ENCODE measurements at places on chromosomes 4 and X.

DNA sequence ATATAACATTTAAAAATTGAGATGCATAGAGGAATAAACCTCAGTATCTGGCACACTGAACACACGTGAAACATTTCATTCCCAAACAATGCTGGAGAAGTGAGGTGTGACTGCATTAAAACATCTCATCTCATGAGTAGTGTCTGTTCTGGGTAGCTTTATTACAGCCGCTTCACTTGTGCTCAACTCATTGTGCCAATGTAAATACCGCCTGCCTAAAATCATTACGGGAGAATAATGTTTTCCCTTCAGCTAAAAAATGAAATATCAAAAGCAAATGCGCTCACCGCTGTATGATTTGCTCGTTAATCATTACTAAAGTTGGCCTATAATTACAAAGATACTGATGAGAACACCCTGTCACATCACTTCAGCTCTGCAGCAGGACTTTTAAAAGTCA is 110.2 kb upstream of the PRPS2 start:
- DNase-seq = no peak

DNA sequence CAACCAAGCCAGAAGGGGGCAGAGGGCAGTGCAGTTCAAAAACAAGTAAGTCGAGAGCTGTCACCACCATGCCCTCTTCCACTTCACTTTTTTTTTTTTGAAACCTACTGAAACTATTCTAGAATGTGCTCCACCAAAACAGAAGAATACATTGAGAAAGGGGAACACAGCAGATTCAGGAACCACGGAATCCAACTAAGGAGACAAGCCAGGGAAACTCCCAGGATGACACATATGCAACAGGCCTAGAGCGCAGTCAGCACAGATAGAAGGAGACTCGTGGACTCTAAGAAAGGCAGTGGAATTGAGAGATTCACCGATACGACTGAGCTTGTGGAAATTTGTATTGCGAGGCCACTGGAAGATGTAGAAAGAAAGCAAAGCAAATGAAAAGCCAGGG is 66.1 kb downstream of the PHKA2 start:
- DNase-seq = no peak

DNA sequence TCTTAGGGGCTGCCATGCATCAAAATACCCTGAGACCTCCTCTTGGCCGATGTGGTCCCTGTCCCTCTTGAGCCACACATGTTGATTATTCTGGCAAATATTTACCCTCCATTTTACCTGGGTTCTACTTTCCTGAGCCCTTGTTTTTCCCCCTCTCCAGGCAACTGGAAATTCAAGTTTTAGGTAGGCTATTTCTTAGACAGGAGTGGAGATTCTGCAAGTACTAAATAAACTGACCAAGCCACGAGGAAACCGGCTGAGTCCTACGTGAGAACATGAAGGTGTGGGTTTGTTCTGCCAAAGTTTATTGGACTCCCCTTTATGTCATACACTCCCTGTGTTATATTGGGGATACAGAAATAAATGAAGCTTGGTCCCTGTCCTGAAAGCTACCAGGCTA is 88.1 kb downstream of the RTL5 start:
- no peak for DNase-seq

DNA sequence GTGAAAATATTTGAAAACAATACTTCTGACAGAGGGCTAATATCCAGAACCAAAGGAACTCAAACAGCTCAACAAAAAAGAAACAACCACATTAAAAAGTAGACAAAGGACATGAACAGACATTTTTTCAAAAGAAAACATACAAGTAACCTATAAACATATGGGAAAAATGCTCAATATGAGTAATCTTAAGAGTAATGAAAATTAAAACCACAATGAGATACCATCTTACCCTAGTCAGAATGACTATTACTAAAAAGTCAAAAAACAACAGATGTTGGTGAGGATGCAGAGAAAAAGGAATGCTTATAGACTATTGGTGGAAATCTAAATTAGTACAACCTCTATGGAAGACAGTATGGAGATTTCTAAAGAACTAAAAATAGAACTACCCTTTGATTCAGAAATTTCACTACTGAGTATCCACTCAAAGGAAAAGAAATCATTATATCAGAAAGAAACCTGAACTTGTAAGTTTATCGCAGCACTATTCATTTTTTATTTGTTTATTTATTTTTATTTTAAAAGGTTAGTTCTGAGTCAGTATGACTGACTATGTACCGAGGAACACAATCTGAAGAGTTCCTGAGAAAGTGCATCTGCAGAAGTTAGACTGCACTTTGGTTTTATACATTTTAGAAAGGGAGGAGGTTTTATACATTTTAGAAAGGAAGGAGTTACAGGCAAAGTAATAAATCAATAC is 231.3 kb downstream of the INPP4B start:
- DNase-seq = no peak

GRCh38 chrX:149392921-149393320 is 112.2 kb downstream of the IDS start:
- DNase-seq = no peak

DNA sequence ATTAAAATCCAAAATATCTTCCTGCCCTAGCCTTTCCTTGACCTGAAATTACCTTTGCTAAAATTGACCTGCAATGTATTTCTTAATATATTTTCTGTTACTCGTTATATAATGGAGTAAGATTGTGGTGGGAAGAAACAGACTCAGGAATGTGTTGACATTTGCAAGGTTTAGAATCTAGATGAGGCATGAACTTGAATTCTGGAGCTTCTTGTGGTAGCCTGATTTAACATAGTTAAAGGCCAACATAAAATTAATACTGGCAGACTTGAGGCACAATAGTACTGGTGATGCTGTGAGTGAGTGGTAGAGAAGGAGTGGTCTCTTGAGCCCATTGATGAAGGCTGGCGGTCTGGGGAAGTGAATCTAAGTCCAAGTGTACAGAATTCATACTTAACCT is 197.9 kb upstream of the SPRY1 start:
- no peak for DNase-seq

DNA sequence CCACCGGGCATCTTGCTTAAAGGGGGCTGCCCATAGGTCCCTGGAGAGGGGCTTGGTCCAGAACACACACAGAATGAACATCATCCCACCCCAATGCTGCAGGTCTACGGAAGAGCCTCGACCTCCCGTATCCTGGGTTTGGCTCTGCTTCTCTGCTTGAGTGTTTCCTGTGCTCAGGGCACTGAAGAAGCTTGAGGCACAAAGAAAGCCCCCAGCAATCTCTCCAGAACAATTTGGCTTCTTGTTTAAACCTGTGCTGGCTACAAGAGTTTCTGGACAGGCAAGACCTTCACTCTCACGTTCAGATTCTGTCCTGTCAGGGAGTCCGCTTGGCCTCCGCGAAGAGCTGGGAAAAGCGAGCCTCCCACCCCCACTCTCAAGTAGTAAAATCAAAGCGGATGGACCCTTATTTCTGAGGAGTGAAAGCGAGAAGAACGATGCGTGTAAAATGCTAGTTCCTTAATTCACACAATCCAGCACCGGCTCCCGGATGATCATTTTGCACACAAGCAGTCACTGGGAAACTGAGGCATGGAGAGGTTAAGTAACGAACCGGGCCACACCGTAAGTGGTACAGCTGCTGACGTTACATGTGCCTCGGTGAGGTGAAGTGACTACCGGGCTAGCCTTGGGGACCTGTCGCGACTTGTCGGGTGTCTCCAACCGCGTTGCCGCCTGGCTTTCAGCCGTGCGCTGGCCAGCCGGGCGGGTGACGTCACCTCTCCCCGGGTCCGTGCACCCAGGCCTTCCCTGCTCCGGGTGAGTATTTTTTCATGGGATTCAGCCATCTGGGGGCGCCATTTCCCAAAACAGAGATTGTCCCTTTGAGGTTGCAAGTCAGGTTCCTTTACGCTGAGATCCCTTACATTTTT is 3.1 kb upstream of the SFRP2 start:
- DNase-seq = peak; percentile 77

DNA sequence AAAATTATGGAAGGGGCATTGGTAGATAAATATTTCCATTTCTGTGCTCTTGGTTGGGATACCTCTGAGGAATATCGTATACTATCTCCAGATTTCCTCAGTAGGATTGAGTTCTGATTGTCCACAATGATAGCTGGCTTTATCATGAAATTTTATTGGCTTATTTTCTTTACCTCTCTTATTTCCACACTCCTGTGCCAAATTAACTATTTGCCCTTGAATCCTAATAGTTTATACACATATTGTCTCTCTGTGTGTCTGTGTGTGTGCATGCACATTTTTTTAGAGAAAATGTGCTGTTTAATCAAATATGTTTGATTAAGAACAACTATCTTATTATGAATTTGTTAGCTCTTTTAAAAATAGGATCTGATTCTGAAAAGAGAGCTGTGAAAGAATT is 271.6 kb downstream of the DTHD1 start:
- no peak for DNase-seq

DNA sequence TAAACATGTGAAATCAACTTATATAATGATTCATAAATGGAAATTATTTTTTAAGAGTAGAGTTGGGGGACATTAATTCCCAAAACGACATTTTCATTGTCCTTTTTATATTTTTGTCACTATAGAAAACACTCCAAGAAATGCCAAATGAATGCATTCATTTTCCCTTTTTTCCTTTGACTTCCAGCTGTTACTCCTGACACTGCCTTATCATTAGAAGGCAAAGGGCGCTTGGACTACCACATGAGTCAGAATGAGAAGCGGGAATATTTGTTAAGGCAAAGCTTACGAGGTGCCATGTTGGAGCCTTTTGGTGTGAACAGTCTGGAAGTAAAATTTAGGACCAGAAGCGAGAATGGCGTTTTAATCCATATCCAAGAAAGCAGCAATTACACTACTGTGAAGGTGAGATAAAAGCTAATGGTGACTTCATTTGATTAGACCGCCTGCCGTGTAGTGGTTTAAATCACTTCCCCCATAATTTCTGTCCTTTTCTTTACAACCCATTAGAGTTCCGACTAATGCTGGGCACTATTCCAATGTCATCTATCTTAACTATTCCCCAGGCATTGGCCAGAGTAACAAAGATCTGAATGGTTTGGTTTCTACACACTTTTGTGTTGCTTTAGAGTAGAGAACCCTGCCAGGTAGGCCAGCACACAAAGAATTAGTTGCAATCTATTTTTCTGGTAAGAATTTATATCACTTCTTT is 166.7 kb downstream of the FAT4 start:
- no peak for DNase-seq

- no peak for DNase-seq
These were observed at the start of gene SHISA3 for GRCh38 chr4:42396752-42397634. Gene SHISA3, plus strand, starts transcription at chr4:42397488. Its CDS starts 569 bp downstream, at chr4:42398057.

- no peak for DNase-seq
These were observed 8.3 kb upstream of the CXCR3 start for GRCh38 chrX:71626576-71626975.

DNA sequence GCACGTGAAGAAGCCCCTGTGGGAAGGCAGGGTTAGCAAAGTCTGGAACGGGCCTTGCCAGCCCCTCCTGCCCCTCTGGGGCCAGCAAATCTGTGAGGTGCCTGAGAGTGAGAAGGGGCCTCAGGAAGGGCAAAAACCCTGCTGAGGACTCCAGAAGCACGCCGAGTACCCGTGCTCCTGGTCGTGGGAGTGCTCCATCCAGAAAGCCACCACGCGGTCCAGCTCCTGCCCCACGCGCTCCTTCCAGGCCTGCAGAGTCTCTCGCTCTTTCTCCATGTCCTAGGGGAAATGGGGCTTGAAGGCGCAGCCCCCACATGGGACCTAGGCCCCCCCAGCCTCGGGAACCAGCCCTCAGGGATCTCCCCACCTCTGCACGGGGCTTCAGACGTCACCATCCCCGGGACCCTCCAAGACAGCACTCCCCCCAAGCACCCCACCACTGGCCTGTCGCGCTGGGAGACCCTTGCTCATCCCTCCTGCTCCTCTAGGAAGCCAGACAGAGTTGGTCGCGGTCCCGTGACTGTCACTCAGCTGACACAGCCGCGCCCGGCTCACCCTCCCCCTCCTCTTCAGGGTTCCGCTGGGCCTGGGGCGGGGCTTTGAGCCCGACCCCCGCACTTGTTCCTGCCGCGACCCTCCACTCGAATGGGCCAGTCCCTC is at the start of gene RENBP:
RENBP (minus strand) TSS at position 504 of the 660 bp plus-strand sequence; CDS start at position 471, 33 bp downstream.
- DNase-seq = peak; percentile 68

DNA sequence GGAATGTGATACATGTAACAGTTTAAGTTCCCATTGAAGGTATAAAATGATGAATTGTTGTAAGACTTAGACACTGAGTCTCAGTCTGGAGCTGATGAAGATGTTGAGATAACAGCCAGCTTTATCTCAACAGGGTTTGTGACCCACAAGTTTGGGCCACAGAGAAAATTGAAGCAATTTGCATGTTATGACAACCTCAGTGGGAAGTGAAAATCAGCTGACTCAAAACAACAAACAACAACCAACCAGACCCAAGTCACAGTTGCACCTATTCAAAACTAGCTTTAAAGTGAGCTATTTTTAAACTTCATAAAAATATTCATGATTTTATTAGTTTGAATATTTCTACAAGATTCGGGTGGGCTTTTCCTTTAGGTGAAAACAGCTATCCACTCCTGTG is 8.0 kb downstream of the SFRP2 start:
- DNase-seq = no peak

DNA sequence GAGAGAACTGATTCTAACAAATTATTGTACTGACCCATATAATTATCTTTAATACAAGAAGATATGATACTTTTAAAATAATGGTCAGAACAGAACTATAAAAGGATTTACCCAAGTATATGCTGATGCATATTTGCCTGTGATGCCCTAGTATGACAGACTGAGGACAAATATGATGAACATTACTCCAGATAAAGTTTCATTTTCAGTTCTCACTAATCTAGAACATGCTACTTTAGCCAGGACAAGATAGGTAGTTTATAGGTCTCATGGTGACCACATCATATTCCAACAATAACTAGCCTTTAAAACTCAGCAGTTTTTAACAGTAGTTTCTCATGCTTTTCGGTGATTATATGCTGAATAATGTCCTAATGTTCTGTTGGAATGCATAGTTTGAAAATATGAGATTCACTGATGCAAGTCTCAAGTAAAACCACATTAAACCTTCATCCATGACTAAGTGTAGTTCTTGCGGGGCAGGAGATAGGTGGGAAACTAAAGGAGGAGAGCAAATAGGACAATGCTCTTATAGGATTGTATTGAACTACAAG is 295.2 kb upstream of the AGA start:
- DNase-seq = no peak

GRCh38 chrX:318739-319578 is at the start of gene GTPBP6:
Gene GTPBP6, minus strand, starts transcription at chrX:318796. Its CDS starts 9 bp downstream, at chrX:318787.
- DNase-seq = peak; percentile 99

GRCh38 chrX:70437011-70437410 is 7.6 kb upstream of the DLG3 start:
- DNase-seq = no peak

DNA sequence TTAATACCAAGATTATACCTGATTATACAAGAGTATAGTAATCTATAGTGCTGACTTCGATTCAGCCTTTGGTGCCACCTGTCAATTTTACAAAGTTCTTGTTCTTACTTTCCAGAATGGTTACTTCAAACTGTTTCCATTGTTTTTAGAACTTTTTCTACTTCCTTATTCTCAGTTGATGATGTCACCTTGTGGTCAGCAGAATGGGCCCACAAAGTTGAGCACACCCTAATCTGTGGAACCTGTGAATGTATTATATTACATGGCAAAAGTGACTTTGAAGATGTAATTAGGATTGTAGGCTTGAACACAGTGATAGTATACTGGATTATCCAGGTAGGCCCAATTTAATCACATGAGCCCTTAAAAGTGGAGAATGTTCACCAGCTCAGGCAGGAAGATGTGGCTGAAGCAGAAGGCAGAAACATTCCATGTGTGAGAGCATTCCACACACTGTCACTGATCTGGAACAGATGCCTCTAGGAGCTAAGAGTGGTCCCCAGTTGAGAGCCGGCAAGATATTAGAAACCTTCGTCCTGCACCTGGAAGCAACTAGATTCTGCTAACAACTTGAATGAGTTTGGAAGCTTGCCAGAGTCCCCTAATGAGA is 6.3 kb upstream of the SGMS2 start:
- no peak for DNase-seq

GRCh38 chr4:39043861-39044363 is 11.7 kb upstream of the TMEM156 start:
- no peak for DNase-seq
